ENCODE measurements at places on chromosomes 2 and 18.
A peak's percentile ranks its signal among the peaks of the same experiment; 100 is the strongest.

DNA sequence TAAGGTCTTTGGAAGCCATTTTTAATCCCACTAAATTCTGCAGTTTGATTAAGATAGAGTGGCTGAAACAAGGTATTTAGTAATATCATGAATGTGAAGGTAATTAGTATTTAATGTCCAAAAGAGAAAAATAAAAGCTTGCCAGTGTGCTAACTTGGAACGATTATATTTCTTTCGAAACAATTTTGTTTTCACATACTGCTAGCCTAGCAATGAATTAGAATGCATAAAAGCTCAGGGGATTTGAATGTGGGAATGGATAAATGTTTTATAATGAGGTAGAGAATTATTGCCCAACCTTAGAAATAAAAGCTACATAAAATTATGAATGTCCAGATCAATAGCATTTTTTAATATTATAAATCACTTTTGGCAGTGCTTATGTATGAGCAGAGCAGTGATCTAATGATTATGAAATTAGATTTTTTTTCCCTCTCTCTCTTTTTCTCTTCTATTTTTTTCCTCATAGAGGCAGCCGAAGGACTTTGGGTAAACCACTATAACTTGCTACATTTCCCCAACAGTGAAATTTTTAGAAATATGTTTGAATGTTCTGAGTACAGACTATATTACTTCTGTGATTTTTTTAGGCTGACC, 75.5 kb downstream of the PLCL1 start:
- DNase-seq: no peak

DNA sequence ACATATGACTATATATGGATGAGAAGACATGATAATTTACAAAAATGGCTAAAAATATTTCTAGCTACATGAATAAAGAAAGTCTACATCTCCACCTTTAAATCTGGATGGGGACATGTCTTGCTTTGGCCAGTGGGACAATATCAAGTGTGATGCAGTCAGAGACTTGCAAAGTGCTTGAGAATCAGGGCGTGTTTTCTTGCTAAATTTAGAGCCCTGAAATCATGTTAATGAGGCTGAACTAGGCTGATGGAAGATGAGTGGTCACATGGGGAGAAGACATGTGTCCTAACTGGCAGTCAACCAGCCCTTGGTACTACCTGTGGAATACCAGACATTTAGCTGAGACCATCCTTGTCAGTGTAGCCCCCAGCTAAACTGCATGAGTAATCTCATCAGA, 278.5 kb upstream of the RGPD4 start:
- no peak for DNase-seq

DNA sequence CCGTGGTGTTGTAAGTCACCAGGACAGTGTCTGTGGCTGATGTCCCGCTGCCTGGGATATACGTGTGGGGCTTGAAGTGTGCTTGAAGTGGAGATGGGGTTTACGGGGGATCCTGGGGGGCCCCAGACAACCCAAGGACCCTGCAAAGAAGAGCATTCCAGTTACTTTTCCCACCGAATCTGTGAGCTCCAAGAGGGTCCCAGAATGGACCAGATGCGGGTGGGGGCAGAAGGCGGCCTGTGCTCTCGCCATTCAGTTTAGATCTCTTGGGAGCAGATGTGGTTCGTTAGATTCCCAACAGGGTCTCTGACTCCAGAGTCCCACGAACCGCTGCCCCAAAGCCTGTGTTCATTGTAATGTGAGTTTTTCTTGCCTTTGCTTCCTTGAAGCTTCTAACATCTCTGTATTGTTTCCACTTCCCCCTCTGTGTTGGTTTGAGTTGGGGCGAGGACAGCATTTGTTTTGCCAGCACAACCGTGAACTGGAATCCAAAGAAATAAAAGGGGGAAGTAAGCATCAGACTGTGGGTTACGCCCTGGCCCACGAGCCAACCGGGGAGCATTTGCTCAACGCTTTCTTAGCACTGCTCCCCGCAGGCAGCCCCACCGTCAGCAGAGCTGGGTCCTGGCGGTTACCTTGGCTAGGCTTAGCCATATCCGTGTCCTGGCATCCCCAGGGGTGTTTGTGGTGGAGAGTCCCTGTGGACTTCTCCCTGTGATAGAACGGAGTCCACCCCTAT, 92.1 kb downstream of the SH3BP4 start:
- DNase-seq: no peak

DNA sequence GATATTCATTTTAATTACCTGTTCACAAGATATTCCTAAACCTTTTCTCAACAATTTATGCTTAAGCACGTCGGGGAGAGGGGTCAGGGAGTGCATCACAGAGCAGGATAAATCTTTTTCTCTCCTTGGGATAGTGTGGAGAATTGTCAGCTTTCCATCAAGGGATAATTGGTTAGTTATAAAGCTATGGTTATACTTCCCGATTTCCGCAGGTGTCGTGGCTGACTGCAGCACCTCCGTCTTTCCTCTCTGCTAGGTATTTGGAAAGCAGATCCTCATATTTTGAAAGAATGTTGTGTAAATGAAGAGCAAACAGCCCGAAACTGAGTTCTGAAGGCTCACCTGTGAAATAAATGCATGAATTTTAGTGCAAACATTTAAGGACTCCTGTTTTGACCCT, 778 bp downstream of the DYNC2LI1 start:
- DNase-seq: no peak

DNA sequence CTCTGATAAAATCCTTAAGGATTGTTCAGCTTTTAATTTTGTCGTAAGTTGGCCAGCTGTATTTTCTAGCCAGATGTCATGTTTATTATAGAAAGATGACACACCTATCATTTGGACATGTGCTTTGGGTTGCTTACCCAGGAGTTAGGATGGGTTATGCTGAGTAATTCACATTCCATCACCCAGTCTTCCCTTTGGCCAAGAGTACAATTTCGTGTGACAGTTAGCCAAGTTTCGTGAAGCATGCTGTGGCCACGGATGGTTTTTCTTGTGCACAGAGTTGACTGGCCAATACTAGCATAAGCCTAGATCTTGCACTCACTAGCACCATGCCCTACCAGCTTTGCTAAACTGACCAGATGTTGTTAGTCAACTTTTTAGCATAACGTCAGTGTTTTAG, 5.8 kb downstream of the MAPRE3 start:
- peak; percentile 35 for DNase-seq

- DNase-seq: no peak
These were observed 209.5 kb downstream of the UBE2E3 start for GRCh38 chr2:181189951-181190350.

DNA sequence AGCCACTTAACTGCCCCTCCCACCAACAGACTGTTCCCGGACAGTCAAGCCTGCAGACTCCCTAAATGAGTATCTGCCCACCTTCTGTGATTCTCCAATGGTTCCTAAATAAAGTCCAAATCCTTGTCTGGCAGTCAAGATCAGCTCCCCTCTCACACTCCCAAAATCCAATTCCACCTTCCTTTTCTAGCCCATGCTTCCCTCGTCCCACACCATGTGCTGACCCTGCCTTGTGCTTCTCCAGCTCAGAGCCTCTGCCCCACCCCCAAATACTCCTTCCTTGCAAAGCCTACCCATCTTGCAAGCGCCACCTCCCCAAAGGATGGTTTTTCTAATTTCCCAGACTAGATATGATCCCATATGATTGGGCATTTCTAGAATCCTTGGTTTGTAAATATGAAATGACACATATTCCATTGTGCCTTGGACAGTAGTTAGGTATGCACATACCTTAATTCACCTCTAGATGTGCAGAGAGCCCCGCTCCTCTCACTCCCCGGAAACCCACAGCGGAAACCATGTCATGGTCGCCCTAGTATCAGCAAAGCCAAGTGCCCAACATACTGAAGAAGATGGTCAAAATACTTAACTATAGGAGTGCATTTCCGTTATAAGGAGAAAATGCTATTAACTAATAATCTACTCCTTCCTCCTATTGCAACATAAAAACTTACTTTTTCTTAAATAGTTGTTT, 97.2 kb downstream of the KCTD1 start:
- no peak for DNase-seq

DNA sequence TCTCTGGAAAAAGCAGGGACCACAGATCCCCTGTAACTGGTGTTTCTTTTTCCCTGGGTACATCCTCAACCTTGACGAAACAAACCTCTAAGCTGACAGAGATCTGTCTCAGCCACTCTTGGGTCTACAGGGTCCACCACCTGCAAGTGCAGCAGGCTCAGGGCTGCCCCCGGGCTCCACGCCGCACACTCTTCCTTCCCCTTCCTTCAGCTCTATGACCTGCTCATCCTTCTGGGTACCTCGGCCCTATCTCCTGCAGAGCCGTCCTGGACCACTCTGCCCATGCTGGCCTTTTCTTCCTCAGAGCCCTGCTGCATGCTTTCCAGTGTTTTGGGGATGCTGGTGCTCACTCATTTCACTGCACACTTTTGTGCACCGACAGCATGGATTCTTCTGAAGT, 27.5 kb downstream of the TUBB6 start:
- no peak for DNase-seq

DNA sequence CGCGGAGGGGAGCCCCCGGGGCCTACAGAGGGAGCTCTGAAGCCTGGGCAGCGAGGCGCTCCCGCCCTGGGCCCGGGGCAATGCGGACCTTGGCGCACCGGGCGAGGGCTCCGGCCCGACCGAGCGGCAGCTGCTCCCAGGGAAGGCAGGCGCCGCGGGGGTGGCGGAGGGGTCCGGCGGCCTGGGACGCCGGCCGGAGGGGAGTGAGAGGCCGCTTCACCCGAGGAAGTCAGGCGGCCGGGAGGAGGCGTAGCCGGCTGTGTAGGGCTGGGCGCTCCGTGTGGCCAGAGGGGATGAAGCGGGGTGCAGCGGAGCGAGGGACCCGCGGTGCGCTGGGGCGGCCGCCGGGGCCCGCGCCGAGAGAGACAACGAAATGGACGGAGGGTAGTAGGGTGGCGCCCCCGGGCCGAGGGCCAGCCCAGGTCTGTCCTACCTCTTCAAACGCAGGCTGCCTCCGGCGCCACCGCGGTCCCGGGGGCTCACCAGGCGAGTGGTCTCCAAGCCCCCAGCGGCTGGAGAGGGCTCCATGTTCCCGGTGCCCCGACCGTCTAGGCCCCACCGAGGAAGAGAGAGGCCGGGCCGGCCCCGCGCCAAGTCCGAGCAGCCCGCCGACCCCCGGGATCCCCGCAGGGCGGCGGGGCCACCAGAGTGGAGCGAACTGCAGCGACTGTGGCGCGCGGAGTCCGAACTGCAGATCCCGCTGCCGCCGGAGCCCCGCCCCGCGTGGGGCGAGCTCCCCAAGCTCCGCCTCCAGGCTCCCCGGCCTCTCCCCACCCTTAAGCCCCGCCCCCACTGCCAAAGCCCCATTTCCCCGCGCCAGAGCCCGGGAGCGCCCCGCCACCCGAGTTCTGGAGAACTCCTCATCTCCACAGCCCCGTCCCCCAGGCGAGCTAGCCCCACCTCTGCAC, at the start of gene SLC30A3:
TSS of gene SLC30A3 (minus strand) at position 669 of the 908 bp plus-strand sequence. CDS start at position 528, 141 bp downstream.
- DNase-seq: peak; percentile 50

All from ELR (cell line).